ENCODE measurements at places on chromosomes 4 and X.

- peak; percentile 8 for DNase-seq
Measured at GRCh38 chr4:139682741-139683151, 17.1 kb downstream of the MGST2 start.

DNA sequence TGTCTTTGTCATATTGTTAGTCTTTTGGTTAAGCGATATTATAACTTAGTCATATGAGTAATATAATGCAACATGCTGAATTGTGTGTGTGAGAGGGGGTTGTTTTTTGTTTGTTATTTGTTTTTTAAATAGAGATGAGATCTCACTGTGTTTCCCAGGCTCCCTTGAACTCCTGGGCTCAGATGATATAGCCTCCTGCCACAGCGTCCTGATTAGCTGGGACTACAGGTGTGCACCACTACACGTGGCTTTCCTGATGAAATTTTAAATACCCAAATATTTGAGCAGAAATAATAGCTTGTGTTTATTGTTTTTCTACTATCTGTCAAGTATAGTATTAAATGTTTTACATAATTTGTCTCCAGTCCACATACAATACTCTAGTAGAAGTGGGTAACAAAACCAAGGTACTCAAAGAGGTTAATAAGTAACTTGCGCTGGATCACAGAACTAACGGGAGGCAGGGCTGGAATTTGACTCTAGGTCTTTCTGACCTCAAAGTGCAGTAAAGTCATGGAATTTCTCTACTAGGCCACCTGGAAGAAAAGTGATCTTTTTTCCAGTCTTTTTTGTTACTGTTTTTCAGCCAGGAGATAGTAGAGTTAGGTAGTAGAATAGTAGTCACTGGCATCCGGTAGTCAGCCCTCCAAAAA lies 47.8 kb downstream of the CLCN3 start:
- DNase-seq = no peak

- peak; percentile 86 for DNase-seq
Measured at GRCh38 chr4:20506827-20507226, 193.4 kb upstream of the PACRGL start.

GRCh38 chr4:81634165-81634564 lies 162.5 kb upstream of the RASGEF1B start:
- no peak for DNase-seq

GRCh38 chr4:59387759-59388758 lies 1812.1 kb upstream of the ADGRL3 start:
- no peak for DNase-seq
